A673 (cell line): ENCODE measurements at places on chromosomes 3 and 15.

- no peak for DNase-seq
These were observed 118.9 kb downstream of the MAGI1 start for GRCh38 chr3:65919826-65920225.

GRCh38 chr3:73529308-73530021 lies 95.3 kb downstream of the PDZRN3 start:
- no peak for DNase-seq

- no peak for DNase-seq
These were observed 809 bp downstream of the CRTAP start for GRCh38 chr3:33114622-33115023.

GRCh38 chr3:54764911-54765310 lies 162.9 kb downstream of the LRTM1 start:
- DNase-seq, result no peak

DNA sequence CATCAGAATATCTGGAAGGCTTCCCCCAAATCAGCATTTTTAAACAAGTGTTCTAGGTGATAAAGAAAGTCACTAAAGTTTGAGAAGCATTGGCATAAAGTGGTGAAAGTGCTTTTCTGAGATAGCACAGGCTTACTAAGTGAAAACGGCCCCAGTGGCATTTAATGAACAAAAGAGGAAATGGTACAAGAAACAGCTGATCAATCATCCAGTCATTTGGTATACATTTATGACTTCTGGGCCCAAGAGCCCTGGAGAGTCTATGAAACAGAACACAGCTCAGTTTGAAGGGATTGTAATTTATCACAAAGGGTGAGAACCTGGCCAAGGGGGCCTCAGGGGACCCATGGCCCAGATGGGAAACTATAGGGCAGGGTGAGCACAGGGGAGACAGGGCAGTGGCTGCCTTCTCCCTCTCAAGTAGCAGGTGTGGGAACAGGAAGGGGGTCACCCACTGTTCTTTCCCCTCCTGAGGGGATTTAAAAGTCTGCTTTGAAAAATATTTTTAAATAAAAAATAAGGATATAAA lies 265.5 kb upstream of the ROPN1 start:
- peak; percentile 18 for DNase-seq

- DNase-seq, result peak; percentile 44
These were observed 1.5 kb downstream of the MSL2 start for GRCh38 chr3:136194409-136195257.

DNA sequence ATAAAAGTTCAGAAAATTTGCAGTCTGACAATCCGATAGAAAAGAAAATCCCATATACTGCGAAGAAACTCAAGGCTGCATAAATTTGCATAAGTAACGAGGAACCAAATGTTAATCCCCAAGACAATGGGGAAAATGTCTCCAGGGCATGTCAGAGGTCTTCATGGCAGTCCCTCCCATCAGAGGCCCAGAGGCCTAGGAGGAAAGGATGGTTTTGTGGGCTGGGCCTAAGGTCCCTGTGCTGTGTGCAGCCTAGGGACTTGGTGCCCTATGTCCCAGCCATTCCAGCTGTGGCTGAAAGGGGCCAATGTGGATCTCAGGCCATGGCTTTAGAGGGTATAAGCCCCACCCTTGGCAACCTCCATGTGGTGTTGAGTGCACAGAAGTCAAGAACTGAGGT lies 21.3 kb upstream of the CCR4 start:
- no peak for DNase-seq

DNA sequence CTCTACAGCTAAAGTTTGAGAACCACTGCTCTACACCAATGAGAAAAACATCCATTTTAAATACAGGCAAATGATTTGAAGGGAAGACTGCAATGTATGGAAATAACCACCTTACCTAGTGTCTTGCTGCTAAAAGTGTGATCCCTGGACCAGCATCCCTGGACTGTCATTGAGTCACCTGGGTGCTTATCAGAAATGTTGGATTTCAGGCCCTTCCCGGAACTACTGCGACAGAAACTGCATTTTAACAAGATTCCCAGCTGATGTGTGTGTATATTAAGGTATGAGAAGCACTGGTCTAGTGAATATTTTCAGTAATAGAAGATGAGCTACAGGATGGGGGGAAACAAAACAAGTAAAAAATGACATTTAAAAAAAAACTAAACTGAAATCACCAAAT lies 324.1 kb downstream of the MECOM start:
- DNase-seq, result no peak

- DNase-seq, result no peak
These were observed 29.9 kb upstream of the MCCC1 start for GRCh38 chr3:183129243-183129642.

DNA sequence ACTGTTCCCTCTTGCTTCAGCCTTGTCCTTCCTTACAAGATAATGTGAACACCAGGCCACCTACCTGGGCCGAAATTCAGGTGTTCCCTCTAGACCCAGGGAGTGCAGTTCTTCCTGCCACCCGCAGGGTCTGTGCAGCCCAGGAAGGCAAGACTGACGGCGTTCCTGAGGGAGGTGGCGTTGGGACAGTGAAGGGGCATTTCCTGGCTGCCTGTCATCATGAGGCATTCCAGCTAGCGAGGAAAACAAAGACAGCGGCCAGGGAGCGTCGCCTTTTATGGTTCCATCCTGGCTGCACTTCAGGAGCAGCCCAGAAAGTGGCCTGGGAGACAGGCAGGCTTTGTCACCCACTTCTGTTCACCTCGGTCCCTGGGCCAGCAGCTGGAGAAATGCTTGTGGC lies 84.8 kb upstream of the WNT5A start:
- no peak for DNase-seq

DNA sequence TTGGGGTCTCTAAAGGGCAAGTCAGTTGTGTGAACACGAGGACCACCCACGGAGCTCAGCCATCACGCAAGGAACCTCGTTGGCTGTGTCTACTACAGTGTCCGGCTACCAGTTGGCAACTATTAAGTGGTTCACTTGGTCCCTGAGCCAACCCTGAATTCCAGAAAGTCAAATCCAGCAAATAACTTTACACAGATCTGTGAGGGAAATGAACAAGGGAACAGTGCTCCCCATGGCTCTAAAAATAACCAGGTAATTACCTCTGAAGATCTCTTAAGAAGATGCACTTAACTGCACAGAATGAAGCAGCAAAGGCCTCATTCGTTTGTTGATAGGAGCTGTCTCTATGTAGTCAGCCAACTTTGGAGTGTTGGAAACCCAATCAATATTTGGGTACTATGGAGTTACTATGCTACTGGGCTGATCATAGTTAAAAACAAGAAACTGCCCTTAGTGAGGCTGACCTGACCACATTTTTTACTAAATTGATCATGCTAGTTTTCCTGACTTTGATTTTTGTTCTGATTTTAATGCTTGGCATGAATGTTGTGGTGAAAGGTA lies 219.1 kb upstream of the LRIG1 start:
- no peak for DNase-seq

- DNase-seq, result no peak
These were observed 64.9 kb downstream of the LRRC3B start for GRCh38 chr3:26687466-26687865.

DNA sequence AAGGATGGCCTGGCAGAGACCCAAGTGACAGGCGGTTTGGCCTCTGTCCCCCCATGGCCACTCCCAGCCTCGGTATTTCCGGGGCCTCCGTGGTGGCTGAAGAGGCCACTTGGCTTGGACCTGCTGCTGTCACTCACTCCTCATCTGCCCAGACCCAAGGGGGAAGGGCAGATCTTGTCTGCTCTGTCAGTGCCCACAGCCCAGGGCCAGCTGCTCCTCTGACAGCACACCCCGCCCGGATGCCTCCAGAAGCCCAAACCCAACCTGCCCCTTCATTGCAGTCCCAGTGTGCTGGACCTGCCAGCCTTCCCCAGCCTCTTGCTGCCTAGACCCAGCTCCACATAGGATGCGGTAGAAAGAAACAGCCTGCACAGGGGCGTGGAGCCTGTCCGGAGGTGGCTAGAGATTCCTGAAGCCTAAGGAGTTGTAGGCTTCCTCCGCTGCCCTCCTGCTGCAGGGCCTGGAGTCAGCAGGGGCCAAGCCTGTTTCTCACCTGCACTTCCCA lies 52.0 kb downstream of the MAGEF1 start:
- DNase-seq, result no peak

DNA sequence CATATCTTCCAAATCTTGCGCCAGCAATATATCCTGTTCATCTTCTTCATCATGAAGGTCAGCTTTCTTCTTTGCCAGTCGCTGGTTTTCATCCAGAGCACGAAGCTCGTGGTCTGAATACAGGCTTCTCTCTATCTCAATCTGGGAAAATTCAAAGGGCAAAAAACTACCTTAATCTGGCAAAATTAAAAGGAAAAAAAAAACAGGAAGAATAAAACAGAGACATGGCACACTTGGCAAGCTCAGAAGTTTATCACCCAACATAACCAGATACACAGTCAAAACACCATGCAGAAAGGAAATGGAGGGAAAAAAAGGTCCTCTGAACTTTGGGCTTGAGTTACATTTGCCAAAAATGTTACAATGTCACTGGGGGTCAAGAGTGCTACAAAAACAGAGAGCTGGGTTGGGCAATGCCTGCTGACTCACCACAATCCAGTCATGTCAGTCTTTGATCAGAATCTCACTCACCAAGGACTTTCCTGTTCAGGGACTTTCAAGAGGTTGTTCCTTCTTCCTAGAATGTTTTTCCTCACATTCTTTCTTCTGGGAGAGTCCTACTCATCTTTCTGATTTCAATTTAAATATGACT lies 1.5 kb downstream of the MRPL46 start:
- no peak for DNase-seq

DNA sequence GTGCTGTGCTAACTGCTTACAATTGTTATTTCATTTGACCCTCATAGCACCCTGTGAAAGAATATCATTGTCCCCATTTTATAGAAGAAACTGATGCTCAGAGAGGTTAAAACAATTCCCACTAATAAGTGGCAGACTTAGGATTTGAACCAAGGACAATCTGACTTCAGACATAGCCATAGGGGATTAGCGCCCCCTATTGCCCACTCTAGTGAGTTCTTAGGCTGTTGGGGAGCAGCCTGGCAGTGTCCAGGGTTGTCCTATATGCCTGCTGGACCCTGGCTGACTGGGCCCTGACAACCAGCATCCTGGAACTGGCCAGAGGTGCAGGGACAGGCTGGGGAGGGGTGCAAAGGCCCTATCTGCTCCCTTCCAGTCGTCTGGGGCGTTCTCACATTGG lies 15.4 kb downstream of the DPH3 start:
- DNase-seq, result peak; percentile 27

- no peak for DNase-seq
These were observed 3.3 kb downstream of the CHRD start for GRCh38 chr3:184383033-184383740.

DNA sequence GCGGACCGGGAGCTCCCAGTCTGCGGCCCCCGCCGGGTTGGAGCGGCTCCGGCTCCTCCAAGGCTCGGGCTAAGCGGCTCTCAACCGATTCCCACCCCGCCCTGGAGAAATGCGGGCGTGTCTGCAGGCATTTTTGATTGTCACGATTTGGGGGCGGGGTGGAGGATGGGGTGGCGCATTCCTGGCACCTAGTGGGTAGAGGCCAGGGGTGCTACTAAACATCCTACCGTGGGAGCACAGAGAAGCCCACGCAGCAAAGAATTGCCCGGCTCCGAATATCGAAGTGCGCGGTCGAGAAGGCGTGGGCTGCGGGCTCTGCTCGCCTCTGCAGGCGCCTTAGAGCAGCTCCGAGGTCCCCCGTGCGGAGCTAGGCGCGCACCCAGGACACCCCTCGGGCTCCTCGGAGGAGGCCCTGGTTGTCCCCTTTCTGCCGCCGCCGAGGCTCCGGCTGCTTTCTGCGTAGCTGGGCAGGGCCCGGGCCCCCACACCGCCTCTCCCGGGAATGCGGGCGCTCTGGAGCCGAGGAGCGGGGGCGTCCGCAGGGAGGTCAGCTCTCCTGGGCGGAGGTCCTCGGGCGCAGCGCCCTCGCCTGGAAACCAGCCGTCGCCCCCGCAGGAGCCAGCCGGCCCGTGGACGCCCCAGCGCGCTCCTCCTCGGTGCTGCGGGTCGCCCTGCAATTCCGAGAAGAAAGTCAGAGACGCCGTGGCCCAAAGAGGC lies 16.5 kb upstream of the LAMP3 start:
- peak; percentile 72 for DNase-seq

- DNase-seq, result no peak
These were observed 114.4 kb downstream of the ANP32A start for GRCh38 chr15:68706256-68706655.

- no peak for DNase-seq
These were observed 291.0 kb upstream of the CHRM5 start for GRCh38 chr15:33677238-33677830.

GRCh38 chr3:83317605-83318004 lies 1556.2 kb upstream of the GBE1 start:
- DNase-seq, result no peak

GRCh38 chr3:50270422-50271224 lies 1.7 kb downstream of the SEMA3B start:
- DNase-seq, result no peak

DNA sequence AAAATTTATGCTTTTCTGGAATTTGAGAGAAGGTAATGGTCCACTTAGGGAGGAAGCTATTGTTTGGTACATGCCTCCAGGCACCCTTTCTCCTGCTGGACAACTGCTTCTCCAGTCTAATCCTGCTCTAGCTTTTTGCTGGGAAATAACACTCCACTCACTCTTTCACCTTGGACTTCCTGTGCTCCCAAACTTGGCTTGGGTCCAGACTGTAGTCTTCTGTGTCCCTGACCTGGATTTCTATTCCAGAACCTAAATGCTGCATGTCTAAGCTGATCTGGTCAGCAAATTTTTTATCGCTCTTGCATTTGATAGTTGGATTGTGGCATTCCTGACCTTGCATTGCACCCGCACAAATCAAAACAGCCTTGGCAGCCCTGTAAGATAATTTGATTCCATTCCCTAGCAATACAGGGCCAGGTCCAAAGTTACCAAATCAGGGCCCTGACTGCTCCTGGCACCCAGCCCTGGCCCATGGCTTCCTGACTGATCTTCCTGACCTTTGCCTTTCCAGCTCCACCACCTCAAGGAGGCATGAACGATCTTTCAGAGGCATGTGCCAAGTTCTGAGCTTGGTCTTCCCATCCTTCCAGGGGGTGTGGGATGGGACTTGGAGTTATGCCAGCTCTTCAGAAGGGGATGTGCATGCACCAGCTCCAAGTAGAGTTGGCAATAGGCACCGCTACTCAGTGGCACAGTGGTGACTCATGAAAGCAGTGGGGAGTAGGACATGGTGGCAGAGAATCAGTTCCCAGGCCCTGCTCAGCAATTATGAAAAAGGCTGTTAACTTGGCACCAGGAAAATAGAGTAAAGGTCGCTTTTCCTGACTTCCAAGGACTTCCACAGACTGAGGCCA lies 43.9 kb upstream of the GOLGA8J start:
- DNase-seq, result peak; percentile 38

DNA sequence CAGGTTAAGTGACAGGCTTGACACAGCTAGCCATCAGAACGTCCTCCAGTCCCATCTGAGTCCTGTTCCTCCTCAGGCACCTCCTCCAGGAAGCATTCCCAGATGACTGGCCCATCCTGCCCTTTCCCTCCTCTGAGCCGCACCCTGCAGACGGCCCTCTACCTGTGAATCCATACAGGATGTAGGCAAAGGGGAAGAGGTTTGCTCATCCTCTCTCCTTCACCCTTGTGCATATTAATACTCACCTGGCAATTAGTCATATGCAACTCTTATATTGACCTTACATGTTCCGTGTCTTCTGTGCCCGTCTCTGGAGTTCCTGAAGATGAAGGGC lies 61.9 kb downstream of the SMAD3 start:
- DNase-seq, result no peak

GRCh38 chr15:101016581-101016980 lies 97.4 kb downstream of the LRRK1 start:
- no peak for DNase-seq

- no peak for DNase-seq
These were observed 56.2 kb downstream of the B3GNT5 start for GRCh38 chr3:183309276-183309675.

GRCh38 chr3:18134386-18135059 lies 290.6 kb downstream of the SATB1 start:
- DNase-seq, result no peak

- DNase-seq, result peak; percentile 30
These were observed 28.1 kb downstream of the NR1I2 start for GRCh38 chr3:119810018-119810435.
